ENCODE measurements at places on chromosomes 7 and 10.

DNA sequence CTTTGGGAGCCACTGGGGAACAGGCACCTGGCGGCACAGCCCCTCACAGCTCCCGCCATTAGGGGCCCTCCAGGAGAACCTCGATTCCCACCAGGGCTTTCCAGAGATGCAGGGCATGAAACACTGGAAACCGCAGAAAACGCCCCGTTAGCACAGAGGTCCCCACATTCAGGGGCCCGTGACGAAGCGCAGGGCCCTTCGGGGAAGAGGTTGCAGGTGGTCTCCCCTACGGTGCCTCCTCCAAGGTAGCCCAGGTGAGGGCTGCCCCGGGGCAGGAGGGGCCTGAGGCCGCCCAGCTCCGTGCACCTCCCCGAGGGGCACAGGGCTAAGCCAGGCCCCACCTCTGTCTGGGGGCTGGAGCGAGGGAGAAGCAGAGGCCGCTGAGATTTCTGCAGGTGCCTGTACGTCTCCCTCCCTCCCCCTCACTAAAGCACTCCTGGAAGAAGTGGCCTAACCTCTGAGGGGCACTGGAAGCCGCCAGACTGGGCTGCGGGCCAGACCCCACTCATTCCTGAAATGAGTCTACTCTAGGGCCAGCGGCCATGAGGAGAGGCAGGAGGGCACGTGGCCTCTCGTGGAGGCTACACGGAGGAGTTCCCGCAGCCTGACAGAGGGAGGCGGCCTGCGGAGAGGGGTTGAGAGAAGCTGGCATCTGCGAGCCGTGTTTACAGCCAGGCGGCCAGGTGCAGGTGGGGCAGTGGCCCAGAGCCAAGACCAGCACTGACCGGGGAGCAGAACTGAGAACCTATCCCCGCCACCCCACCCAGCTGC lies 6.9 kb downstream of the PDGFA start:
- no peak for DNase-seq

- no peak for DNase-seq
Measured at GRCh38 chr7:41436139-41436538, 266.8 kb downstream of the INHBA start.

- DNase-seq: no peak
Measured at GRCh38 chr7:90613088-90613498, 17.0 kb downstream of the CDK14 start.

DNA sequence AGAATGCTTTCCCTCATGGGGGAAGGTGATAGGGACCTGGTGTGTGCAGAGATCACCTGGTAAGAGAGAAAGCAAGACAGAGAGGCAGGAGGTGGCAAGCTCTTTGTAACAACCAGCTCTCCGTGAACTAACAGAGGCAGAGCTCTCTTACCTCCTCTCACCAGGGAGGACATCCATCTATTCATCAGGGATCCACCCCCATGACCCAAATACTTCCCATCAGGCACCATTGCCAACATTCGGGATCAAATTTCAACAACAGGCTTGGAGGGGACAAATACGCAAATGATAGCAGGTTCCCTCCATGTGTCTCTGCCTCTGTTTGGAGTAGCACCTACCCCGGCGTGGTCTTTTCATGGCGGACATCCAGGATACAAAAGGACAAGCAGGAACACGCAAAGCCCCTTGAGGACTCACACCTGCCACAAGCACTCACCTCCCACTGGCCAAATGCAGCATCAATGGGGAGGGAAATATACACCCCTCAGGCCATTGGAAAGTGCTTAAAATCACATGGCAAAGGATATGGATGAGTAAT lies 431.2 kb upstream of the AUTS2 start:
- no peak for DNase-seq

GRCh38 chr10:62907470-62908212 lies 91.5 kb upstream of the EGR2 start:
- no peak for DNase-seq

DNA sequence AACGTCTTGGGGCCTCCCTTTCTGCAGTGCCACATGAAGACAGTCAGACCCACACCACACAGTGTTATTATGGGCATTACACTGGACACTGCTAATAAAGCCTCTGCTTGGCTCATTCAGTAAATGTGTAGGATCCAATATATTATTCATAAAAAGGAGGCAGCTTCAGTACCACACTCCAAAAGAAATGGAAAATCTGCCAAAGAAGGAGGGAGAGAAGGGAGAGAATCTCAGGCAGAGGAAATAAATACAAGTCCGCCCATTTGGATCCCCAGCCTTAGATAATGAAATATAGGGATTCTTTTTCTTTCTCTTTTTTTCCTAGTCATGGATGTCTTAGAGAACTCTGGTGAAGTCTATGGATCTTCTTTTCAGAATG lies 162.2 kb downstream of the ELMO1 start:
- DNase-seq: no peak

GRCh38 chr7:98727146-98727709 lies 110.1 kb downstream of the NPTX2 start:
- DNase-seq: no peak

DNA sequence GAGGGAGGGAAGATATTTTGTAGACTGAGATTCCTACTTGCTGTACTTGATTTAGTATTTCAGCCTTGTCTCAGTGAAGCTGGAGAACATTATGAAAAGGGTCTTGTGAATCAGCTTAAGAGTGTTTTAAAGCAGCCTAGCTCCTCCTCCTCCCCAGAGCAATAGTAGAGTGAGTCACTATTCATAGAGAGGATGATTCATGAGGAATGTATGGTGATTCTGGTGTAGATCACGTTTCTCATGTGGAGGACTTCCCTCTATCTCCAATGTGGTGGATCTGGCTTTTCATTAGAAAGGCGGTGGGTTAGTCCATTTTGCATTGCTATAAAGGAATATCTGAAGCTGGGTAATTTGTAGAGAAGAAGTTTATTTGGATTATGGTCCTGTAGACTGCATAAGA lies 340.1 kb upstream of the CHRM2 start:
- DNase-seq: no peak

GRCh38 chr7:22287412-22287811 lies 69.5 kb downstream of the RAPGEF5 start:
- no peak for DNase-seq

DNA sequence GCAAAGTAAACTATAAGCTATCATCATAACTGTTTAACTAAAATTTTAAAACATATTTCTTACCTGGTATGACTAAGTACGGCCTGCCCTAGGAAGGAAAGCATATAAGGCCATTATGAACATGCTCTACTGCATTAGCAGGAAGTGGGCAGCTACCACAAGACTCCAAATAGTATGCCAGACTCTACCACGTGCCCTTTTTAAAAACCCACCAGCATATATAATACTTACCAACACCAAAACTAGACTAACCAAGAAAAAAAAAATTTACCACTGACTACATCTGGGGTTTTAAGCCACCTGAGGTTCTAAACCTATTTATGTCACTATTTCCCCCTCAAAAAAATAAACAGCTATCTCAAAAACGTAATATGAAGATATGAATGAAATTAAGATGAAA lies 30.1 kb downstream of the NUDCD3 start:
- DNase-seq: peak; percentile 51

GRCh38 chr10:44916429-44916828 lies 5.3 kb downstream of the TMEM72 start:
- no peak for DNase-seq

DNA sequence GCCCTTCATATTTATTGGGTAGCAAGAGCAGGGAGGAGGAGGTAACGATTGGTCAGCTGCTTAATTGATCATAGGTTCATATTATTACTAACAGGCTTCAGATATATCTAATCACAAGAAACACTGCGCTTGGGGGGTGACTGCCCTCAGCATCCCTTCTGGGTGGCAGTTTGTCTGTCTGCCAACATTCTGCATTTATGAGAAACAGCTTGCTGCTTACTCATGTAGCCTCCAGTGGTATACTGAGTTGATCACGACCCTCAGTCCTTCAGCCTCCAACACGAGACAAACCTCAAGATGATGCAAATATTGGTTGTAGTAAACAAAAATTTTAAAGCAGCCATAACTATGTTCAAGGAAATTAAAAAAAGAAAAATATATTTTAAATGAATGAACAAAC lies 657.8 kb upstream of the PHF14 start:
- no peak for DNase-seq

DNA sequence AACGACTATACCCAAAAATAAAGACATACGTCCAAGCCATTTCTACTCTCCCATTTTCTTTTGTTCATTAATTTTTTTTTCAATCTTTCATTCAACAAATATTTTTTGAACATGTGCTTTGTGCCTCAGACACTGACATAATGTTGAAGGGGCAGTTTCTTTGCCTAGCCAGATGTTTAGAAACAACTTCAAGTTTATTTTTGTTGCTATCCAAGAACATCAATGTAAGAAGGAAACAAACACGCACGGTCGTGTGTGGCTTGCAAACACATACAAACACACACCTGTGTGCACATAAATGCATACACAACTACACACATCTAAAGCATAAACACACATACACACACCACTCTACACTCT lies 39.9 kb downstream of the BTBD16 start:
- DNase-seq: no peak

- DNase-seq: no peak
Measured at GRCh38 chr10:51892965-51893658, 193.7 kb upstream of the CSTF2T start.

- no peak for DNase-seq
Measured at GRCh38 chr7:77188731-77189437, 10.7 kb downstream of the FGL2 start.

GRCh38 chr10:32240471-32240870 lies 106.5 kb downstream of the EPC1 start:
- DNase-seq: no peak

DNA sequence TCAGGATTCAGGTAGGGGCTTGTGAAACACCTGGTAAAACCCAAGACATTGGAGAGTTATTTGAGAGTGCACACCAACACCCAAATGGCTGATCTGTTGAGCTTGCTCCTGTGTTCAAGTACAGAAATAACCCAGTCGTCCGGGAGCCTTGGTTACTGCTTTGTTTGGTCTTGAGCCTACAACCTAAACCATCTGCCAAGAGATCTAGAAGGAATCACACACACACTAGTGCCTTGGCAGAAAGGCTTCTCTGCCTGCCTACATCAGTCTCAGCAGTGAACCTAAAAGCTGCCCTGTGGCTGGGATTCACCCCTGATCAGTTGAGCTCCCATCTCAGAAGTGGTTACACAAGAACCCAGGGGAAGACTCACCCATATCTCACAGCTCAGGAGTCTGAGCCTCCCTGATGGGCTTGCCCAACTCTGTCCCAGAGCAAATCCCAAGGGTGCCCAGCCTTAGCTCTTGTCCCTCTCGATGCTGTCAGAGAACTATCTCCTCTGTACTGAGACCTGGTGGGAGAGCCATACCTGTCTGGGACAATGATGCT lies 167.6 kb downstream of the CXCL12 start:
- no peak for DNase-seq

GRCh38 chr10:63437116-63437949 lies 28.4 kb downstream of the JMJD1C start:
- no peak for DNase-seq

DNA sequence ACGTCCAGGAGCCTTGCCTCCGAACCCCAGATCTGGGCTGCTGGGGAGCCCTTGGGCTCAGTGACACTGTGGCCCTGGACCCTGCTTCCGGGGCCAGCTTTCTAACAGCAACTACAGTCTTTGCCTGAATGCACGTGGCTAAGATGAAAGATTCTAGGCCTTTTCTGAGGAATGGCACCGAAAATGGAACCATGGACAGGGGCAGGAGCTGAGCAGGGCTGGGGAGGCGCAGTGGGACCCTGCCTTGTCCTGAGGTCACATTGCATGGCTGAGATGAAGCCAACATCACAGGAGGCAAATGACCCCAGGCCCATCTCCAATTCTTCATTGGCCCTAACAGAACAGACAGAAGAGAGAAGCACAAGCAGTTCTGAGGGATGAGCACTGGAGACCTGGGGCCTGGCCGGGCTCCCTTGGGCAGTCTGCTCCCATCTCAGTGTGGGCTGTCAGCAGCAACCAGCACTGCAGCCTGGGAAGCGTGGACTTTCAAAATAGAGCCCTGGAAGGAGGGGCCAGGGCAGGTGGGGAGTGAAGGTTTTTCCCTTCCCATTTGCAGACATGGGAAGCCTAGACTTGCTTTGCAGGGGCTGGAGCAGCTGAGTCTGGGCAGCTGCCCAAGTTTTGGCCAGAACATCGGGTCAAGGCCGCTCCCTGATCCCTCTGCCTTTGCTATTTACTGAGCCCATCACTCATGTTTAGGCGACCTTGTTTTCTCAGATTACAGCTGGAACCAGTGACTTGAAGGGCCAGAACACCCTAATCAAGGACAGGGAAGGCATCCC lies 114.4 kb upstream of the TCERG1L start:
- DNase-seq: no peak

DNA sequence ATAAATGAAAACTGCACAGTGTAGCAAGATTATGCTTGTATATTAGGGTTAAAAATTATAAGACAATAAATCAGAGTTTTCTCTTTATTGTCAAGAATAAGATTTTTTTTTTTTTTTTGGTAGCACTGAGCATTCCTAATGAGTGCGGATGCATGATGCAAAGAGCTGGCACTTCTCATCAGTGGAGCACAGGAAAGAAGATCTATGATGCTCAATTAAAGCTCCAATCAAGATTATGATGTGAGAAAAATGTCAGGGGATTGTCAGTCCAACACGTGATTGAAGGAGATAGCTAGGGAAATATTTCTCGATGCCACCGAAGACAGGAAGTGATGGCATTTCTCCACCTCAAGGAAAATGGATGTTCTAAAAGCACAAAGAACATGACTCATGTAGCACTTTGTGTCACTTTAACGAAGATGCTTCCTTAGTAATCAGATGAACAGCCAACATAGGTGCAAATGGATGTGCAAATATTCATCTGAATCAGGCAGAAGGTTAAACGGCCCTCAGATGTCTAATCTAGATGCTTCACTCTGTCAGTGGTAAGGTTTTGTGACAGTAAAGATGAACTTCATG lies 240.9 kb downstream of the THSD7A start:
- no peak for DNase-seq

GRCh38 chr10:23742368-23742767 lies 303.5 kb downstream of the OTUD1 start:
- no peak for DNase-seq

- DNase-seq: no peak
Measured at GRCh38 chr10:31087011-31087410, 55.3 kb upstream of the ZNF438 start.

DNA sequence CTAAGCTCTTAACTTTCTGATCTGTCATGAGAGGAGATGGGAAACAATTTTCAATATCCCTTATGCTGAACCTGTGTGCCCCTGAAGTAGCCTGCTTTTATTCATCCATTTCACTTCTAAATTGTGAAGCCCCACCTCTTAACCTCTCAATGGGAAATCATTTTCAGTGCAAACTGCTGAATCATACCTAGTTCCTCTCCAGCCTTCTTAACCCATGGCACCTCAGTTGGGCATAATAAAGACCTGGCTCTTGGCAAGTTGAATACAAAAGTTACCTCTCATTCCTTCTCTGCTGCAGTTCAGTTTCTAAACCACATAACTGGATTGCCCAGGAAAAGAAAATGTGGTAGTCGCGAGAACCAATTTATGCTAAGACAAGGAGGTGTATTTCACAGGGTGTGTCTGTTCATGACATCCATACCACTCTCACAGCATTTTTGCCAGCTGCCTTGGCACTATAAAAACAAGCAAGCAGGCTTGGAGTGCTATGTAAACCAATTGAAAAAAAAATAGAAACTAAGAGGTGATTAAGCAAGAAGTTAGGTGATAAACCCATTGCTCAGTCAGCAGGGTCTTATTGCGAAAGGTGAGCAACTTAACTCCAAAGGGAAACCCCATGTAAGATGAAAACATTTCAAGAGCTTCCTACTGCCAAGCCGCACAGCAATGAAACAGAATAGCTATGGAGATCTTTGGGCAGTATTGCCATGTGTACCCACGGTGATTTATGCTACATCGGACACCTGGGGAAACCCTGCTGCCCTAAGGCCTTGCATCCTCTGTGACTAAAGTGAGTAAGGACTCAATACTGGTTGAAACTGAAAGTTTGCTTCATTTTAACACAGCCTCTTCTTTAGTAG lies 57.0 kb upstream of the DKK1 start:
- no peak for DNase-seq
